Activated naive CD8-positive, alpha-beta T cell treated with anti-CD3 and anti-CD28 coated beads, Interleukin-2, amount 10 ng/mL, durations not matched to agents 7 days and 5 days (primary cell): ENCODE measurements at places on chromosomes 11 and 22.
A peak's percentile ranks its signal among the peaks of the same experiment; 100 is the strongest.

DNA sequence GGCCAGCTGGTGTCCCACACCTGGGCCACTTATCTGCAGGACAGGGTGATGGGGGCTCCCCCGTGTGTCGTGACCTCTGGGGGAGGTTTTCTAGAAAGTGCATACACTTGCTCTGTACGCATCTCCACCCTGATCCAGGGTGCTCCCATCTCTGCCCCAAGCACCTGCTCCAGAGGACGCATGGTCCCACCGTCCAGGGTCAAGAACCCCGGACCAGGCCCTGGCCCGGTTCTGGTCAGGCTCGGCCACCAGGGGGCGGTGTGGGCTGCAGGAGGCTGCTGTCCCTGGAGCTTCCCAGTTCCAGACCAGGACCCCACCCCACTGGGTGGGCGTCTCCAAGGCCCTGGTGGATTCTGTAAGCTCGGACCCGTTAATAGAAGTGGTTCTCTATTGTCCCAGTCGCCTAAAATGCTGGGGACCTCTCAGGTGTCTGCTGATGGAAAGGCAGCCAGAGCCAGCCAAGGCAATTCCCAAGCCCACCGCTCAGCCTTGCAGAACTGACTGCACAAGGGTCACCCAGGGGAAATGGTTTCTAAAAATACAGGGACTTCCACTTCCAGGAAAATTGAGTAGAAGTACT lies 34.7 kb upstream of the SEPTIN5 start:
- H3K4me1 ChIP-seq, result no peaks in the 10 kb centered on the region
- peaks cover 25% of the 10 kb centered on the region for H3K27me3 ChIP-seq
- DNase-seq, result peak; percentile 61
- no peak overlapping the region for H3K27ac ChIP-seq
- no peak overlapping the region for H3K4me3 ChIP-seq
- no peaks in the 10 kb centered on the region for H3K36me3 ChIP-seq

- DNase-seq, result no peak
- no peak overlapping the region for H3K4me3 ChIP-seq
- H3K36me3 ChIP-seq, result no peaks in the 10 kb centered on the region
- H3K27ac ChIP-seq, result no peak overlapping the region
- H3K4me1 ChIP-seq, result no peaks in the 10 kb centered on the region
Observed at GRCh38 chr11:119490253-119491006, 67.5 kb upstream of the THY1 start.

- H3K4me1 ChIP-seq, result peaks cover 4% of the 10 kb centered on the region
- no peaks in the 10 kb centered on the region for H3K36me3 ChIP-seq
- no peak overlapping the region for H3K27ac ChIP-seq
- no peak overlapping the region for H3K4me3 ChIP-seq
- no peaks in the 10 kb centered on the region for H3K27me3 ChIP-seq
- no peak for DNase-seq
Observed at GRCh38 chr22:21450320-21450831, 16.8 kb upstream of the TMEM191C start.

DNA sequence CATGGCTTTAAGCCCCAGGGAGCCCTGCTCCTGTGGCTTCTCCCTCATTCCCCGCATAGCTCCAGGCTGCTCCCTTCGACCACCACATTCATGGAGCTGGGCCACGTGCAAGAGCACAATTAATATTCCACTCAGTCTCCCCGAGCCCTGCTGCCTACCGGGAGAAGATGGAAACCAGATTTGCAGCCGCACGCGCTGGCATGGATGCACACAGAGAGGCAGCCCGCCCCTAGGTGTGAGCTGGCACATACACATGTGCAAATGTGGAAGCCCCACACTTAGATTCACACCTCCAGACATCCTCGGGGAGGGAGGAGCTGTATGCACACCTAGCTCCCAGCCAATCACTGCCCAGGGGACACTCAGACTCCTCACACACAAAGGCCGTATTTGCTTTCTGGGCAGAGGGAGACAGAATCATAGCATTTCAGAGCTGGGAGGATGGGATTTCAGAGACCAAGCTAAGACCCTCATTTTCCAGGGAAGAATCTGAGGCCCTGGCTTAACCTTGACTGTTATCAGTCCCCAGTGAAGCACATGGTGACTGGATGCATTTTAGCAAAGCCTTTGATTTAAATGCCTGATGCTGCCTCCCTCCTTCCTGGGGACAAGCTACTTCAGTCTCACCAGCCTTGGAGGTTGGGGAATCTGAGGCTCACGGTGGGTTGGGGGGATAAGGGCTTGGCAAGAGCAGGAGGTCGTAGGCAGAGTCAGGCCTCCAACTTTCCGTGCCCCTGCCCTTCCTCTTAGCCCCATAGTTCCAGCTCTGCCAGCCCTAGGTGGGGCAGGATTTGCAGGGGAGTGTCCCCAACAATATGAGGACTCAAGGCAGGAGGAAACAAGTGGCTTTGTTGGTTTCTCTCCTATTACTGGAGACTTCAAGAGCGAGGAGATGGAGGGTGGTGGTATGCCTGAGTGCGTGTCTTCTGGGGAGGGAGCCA lies 5.3 kb upstream of the CREB3L1 start:
- DNase-seq, result no peak
- no peaks in the 10 kb centered on the region for H3K36me3 ChIP-seq
- peaks cover 28% of the 10 kb centered on the region for H3K27me3 ChIP-seq
- H3K4me3 ChIP-seq, result no peak overlapping the region
- H3K4me1 ChIP-seq, result peaks cover 7% of the 10 kb centered on the region
- H3K27ac ChIP-seq, result no peak overlapping the region

- DNase-seq, result no peak
- H3K4me3 ChIP-seq, result no peak overlapping the region
Observed at GRCh38 chr11:111438846-111439520, 59.9 kb upstream of the POU2AF1 start.

- peak overlapping the region; percentile 60 for H3K27ac ChIP-seq
- DNase-seq, result no peak
- H3K4me3 ChIP-seq, result no peak overlapping the region
Observed at GRCh38 chr11:59801981-59802638, 8.5 kb downstream of the MRPL16 start.

DNA sequence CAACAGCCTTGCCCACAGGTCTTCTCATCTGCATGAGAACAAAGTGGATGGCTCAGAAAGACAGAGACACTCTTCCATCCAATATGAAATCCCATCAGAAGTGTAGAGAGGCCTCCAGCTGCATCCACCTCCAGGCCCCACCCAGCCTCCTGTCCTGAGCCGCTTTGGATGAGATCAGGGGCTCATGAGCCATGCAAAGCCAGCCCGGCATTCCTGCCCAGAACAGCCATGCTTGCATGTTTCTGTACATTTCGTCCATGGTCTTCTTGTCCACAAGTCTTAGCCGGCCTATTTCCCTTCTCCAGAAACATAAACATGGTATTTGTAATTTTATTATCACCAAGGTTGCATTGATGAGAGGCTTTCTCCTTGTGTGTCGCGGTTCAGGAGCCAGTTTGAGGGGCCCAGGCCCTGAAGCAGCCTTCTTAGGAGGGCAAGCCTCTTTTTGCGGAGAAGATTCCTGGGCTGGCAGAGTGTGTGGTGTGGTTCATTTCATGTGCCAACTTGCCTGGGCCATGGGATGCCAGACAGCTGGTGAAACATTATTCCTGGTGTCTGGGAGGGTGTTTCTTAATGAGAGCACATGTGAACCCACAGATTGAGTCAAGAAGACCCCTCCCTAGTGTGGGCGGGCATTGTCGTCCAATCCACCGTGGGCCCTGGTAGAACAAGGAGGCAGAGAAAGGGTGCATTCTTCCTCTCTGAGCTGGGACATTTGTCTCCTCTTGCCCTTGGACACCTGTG lies 928.9 kb downstream of the TBC1D22A start:
- no peaks in the 10 kb centered on the region for H3K4me1 ChIP-seq
- H3K27ac ChIP-seq, result no peak overlapping the region
- H3K27me3 ChIP-seq, result no peaks in the 10 kb centered on the region
- no peak for DNase-seq
- no peaks in the 10 kb centered on the region for H3K36me3 ChIP-seq

- H3K4me3 ChIP-seq, result no peak overlapping the region
- no peaks in the 10 kb centered on the region for H3K4me1 ChIP-seq
- no peaks in the 10 kb centered on the region for H3K36me3 ChIP-seq
- no peak overlapping the region for H3K27ac ChIP-seq
- DNase-seq, result no peak
Observed at GRCh38 chr11:120834686-120835210, 189.2 kb upstream of the TBCEL start.

GRCh38 chr11:86277741-86278140 lies 24.3 kb upstream of the HIKESHI start:
- no peaks in the 10 kb centered on the region for H3K27me3 ChIP-seq
- DNase-seq, result no peak
- peaks cover 22% of the 10 kb centered on the region for H3K4me1 ChIP-seq

DNA sequence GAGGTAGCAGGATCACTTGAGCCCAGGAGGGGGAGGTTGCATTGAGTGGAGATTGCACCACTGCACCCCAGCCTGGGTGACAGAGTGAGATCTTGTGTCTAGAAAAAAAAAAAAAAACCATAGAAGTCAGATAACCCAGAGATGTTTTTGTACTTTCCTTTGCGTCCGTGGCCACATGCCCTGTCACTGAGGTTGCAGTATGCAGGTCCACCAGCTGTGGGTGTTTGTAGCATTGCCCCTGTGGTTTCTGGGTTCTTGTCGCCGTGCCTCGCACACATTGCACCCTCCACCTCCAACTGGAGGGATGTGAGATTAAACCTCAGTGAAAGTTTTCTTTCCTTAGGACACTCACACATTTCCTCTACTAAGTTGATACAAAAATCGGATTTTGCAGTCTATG lies 70.3 kb downstream of the TNRC6B start:
- peaks cover 37% of the 10 kb centered on the region for H3K36me3 ChIP-seq
- DNase-seq, result peak; percentile 54
- H3K4me1 ChIP-seq, result peaks cover 44% of the 10 kb centered on the region
- H3K27ac ChIP-seq, result peak overlapping the region; percentile 86

DNA sequence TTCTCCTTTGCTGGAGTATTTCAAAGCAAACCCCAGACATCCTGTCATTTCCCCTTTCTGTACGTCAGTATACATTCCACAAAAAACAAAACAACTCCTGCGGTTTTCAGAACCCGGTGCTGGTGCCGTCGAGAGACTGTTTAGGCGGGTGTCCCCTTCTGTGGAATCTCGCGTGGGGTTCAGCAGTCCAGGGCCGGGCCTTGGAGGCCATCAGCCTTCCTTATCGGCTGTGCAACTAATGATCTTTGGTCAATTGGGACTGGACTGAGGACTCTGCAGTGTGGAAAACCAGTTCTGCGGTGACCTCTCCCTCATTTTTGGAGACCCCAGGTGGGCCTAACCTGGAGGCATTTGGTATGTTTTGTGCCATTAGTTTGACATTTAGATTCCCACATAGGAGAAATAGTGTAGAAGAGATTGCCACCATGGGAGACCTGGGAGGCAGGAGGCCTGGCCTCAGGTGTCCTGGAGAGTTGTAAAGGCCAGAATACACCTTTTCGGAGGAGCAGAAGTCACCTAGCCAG lies 84.4 kb downstream of the TBC1D22A start:
- H3K36me3 ChIP-seq, result peaks cover 9% of the 10 kb centered on the region

DNA sequence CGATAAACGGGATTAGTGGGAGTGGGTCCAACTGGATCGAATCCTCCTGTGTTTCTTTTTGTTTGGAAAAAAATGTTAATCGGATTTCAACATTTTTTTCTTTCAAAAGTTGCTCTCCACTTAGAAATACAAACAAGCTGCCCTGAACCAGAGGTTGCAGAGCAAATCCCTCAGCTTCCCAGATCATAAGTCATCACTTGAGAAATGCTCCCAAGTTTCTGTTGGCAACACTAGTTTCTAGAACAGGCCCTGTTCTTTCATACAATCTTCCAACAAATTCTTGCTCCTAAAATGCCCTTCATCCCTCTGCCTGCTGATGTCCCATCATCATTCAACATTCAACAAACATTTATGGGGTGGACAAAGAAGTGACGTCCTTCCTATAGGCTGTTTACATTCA lies 1.3 kb upstream of the MLC1 start:
- peaks cover 7% of the 10 kb centered on the region for H3K4me1 ChIP-seq
- no peak for DNase-seq
- no peak overlapping the region for H3K4me3 ChIP-seq

DNA sequence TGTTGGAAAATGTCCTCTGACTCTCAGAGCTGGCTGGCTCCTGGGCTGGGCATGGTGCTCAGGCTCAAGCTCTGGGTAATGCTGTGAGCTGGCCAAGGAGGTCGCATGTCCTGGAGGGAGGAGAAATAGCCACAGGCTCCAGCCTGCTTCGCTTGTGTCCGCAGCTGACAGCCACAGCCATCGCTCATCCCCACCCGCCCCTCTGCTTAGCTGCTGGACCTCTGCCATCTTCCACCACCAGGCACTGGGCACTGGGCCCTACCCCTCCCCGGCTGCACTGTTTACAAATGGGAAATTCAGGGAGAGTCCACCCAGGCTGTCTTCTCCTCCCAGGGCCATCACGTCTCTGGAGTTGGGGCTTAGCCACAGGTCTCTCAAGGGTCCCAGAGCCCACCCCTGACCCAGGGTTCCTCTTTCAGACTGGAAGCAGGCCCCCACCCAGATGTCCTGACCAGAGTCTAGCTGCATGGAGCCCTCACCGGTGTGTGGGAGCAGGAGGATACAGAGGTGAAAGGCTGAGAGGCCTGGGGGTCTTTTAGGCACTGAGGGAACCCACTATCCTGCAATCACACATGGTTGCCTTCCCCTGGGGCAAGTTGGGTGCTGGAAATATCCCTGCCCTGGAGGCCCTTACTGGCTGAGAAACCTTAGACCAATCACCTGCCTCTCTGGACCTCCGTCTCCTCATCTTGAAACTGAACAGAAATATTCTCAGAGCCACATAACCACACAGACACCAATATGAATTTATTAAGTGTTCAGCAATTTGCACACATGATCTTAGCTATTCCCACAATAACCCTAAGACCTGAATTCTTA lies 62.7 kb downstream of the CD82 start:
- no peaks in the 10 kb centered on the region for H3K27me3 ChIP-seq
- H3K4me1 ChIP-seq, result peaks cover 9% of the 10 kb centered on the region
- H3K4me3 ChIP-seq, result no peak overlapping the region

DNA sequence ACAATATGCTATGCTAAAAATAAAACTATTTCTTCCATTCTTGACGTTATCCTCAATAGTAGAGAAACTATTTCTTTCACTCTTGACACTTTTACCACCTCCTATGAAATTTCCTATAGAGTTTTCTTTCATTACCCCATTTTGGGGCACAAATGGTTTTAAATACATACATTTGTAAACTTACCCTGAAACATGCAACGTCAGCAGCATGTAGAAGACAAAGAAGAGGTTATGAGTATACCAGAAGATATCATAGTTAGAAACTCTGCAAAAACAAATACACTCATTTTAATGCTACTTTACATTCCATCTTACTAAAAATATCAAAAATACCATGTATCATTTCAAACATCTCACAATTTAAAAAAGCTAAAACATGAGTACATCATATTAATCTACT lies 69.5 kb downstream of the NOX4 start:
- H3K36me3 ChIP-seq, result no peaks in the 10 kb centered on the region
- no peak overlapping the region for H3K27ac ChIP-seq
- no peak for DNase-seq
- H3K27me3 ChIP-seq, result no peaks in the 10 kb centered on the region
- no peak overlapping the region for H3K4me3 ChIP-seq

- DNase-seq, result no peak
- no peak overlapping the region for H3K4me3 ChIP-seq
- peaks cover 40% of the 10 kb centered on the region for H3K36me3 ChIP-seq
- peaks cover 52% of the 10 kb centered on the region for H3K4me1 ChIP-seq
Observed at GRCh38 chr11:118260353-118260752, 3.7 kb downstream of the MPZL2 start.

GRCh38 chr11:85795712-85796487 lies 15.0 kb downstream of the SYTL2 start:
- H3K36me3 ChIP-seq, result peaks cover 7% of the 10 kb centered on the region
- DNase-seq, result no peak
- H3K4me1 ChIP-seq, result peaks cover 8% of the 10 kb centered on the region
- H3K27ac ChIP-seq, result no peak overlapping the region
- H3K4me3 ChIP-seq, result no peak overlapping the region

GRCh38 chr11:19952116-19952605 lies 208.1 kb downstream of the DBX1 start:
- H3K4me3 ChIP-seq, result no peak overlapping the region
- H3K4me1 ChIP-seq, result peaks cover 9% of the 10 kb centered on the region
- H3K27me3 ChIP-seq, result peaks cover 14% of the 10 kb centered on the region
- no peak for DNase-seq
